CD4-positive, alpha-beta memory T cell (primary cell): ENCODE measurements at places on chromosomes 3 and 15. TPM values are rescaled to one million over a fixed set of nuclear protein-coding genes. Genes with fewer than 3 reads are reported as not detected.

Gene LYZL4
- not detected for polyA plus RNA-seq

Gene SLC12A1
- polyA plus RNA-seq = not detected

GRCh38 chr3:160980740-160981139 lies 124.4 kb downstream of the B3GALNT1 start:
- DNase-seq = no peak

GRCh38 chr3:47949979-47950378 lies 66.2 kb downstream of the MAP4 start:
- no peak for DNase-seq

DNA sequence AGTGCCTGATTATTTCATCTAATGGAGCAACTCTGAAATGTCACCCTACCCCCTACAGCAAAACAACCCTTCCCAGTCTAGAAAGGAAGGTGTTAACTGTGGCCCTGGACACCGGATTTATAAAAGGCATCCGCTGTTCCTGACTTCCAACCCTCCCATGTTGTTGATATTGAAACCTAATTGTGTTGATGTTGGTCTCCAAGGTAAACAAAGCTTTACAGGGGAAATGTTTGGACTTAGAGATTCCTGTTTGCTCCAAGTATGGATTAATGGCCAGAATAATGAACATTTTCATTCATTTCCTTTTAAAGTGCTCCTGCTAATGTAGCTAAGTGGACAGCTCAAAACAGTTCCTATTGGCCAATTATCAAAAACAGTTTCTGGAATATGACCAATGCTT lies 19.4 kb upstream of the LMCD1 start:
- DNase-seq = no peak
